ENCODE measurements at places on chromosomes 7 and 10.

- peak; percentile 47 for DNase-seq
These were observed 12.3 kb downstream of the CAV2 start for GRCh38 chr7:116511552-116512519.

DNA sequence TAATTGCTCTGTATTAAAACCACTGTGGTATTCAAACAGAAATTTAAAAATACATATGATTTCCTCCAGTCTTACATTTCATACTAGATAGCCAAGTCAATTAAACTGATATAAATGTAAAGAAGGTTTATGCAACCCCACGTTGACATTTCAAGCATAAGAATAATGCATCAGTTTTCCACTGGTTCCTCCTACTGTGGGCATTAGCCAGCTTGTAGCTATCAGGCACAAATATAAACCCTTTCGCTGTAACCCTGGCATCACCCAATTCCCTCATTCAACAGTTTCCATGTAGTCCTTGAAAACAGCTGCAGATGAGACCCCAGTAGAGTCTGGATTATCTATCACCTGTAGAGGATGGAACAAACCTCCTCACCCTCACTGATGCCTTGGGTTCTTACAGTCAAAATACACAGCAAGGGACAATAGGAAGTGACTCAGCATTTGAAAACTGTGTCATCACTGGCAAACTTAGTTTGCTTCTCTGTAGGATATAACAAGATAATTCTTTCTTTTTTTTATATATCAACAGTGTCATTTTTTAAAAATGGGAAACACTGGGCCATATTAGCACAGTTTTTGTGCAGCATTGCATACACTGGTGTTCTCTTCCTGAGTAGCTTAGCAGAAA lies 113.0 kb downstream of the PDE1C start:
- DNase-seq, result no peak

DNA sequence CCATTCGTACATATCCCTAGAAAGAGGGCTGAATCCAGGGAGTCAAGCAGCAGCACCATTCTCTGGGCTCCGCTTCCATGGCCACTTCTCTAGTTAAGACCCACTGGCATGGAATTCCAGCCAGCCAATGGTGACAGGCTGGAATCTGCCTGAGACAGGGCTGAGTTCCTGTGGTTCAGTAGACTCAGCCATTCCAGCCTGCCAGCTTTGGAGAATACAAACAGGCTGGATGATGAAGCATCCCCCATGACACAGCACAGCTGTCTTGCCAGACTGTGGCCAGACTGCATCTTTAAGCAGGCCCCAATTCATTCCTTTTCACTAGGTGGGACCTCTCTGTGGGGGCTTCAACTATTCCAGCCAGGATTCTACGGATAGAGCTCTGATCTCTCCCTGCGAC lies 329.6 kb downstream of the XPNPEP1 start:
- DNase-seq, result no peak

- DNase-seq, result no peak
These were observed 330.7 kb downstream of the ELMO1 start for GRCh38 chr7:37118004-37118403.

GRCh38 chr7:94439893-94440381 lies 45.2 kb downstream of the COL1A2 start:
- DNase-seq, result no peak

DNA sequence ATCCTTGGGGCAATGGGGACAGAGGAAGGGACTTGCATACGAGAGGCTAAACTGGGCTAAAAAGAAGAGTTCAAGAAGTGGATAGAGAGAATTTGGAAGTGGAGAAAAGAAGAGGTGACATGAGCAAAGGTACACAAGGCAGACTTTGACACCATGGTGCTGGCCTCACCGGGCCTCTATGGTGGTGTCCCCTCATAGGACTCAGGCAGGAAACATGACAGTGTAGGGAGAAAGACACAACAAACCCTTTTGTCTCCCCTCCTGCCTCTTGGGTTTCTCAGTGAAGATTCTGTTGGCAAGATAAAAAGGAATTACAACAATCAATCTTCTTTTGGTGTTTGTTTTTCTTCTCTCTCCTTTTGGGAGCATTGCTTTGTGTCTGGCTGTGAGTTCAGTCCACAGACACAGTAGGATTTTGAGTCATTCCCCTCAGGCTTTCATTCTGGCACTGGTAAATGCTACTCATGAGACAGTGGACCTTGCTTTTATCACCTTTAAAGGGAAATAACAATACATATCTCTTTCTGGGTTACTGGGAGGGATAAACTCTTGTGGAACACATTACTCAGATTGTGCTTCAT lies 827.7 kb downstream of the TNS3 start:
- DNase-seq, result no peak

DNA sequence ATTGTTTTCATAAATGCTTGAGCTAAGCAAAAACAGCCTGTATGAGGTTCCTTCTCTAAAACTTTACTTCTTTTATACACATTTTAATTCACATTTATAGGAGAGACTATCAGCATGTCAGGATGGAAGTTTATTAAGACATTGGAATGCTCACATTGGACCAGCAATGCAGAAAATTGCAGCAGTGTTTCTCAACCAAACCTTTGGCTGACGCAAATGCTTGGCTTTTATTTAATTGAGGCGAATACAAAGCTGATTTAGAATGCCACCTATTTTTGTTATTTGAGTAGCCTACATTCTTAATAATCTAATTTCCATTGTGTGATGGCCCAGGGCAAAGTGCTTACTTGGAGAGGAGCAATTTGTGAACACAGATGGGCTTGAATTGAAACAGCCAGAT lies 283.2 kb downstream of the ARL4A start:
- DNase-seq, result no peak

DNA sequence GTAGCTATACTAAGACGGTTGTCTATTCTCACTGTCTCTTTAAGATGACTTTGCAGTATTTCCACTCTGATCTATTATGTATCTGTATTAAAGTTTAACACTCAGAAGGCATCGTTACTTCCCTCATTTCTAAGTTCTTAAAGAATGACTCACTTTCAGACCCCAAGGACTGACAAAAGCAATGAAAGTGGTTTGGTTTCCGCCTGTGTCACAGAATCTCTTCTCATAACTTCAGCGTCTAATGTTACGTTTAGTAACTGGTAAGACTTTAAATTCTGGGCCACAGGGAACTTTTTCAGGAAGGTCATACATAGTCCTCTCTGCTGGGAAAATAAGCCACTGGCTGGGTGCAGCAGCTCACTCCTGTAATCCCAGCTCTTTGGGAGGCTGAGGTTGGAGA lies 892.0 kb upstream of the AUTS2 start:
- no peak for DNase-seq

GRCh38 chr7:159095979-159096411 lies 48.7 kb downstream of the VIPR2 start:
- no peak for DNase-seq

DNA sequence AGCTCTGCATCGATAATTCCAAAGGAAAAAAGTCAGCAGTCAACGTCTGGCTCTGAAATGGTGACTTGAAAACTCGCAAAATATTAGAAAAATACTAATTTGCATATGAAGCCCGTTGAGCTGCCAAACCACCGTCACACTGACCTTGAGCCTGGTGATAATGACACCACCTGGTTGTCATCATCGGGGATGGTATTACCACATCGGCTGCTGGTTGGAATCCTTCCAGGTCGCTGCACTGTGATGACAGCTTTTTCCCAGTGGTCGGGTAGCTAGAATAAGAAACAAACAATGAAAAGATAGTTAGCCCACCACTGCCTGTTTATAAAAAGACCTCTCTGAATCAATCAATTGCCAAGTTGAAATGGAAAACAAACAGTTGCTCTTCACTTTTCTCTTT lies 41.6 kb downstream of the LAMB1 start:
- no peak for DNase-seq

DNA sequence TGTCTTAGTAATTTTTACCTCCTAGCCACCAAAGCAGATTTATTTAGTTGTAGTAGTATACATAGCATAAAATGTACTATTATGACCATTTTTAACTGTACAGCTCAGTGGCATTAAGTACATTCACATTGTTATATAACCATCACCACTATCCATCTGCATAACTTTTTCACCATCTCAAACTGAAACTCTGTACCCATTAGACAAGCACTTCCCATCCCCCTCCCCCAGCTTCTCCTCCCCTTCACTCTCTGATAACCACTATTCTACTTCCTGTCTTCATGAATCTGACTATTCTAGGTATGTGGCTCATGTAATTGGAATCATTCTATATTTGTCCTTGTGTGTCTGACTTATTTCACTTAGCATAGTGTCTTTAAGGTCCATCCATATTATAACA lies 71.9 kb downstream of the MRPL32 start:
- DNase-seq, result peak; percentile 62

DNA sequence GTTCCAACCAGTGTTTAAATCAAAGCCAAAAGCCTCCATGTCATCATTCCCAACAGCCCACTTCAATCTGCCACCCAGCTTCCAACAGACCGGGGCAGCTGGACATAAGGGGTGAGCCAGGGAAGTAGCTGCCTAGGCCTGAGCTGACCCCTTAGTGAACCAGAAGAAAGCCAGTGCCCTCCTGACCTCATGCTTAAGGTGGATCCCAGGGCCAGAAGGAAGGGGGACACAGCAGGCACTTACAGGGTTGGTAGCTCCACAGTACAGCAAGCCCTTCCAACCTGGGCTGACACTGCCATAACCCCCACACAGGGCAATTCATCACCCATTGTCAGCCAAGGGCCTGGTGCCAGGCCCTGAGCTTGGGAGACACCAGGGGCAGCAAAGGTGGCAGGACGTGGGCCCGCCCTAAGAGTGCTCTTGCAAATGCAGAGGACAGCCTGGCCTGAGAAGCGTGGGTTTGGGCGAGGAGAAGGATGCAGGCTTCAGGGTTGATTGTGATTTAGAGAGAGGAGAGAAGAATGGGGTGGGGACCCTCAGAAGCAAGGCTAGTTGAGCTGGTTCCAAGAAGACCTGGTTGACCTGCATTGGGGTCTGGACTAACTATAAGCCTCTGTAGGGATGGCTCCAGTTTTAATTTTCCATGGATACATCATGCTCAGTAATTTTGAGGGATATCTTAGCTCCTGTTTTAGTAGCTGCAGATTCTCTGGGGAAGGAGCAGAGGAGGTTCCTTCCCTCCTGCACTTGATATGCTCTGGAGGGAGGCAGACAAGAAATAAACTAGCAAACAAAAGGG lies 3.1 kb upstream of the CYP26A1 start:
- no peak for DNase-seq

DNA sequence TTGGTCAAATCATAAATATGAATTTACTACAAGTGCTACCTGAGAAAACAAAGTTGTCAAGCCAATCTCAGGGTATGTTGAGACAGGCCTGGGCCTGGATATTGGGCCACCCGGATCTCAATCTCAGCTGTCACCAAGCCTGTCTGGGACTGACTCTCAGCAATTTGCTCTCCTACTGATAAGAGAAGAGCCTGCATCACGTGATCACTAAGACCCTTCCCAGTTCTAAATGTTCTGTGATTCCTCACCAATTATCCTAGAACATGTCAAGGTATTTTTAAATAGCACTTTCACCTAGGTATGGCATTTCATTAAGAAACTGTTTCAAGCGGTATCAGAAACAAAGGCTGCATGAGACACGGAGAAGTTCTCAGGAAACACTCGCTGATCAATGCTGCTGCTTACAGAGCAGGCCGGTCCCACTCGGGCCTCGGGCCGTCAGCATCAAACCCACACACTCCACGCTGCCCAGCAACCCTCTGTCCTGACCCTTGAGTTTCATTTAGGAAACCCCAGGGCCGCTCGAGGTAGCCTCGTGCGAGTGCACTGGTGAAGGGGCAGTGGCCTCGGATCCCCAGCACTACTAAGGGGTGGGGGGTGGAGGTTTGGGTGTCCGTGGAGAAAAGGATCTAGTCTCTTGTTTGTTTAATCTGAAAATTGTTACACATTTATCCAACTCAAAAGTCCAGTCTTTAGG lies 4.1 kb downstream of the KLF6 start:
- DNase-seq, result no peak

DNA sequence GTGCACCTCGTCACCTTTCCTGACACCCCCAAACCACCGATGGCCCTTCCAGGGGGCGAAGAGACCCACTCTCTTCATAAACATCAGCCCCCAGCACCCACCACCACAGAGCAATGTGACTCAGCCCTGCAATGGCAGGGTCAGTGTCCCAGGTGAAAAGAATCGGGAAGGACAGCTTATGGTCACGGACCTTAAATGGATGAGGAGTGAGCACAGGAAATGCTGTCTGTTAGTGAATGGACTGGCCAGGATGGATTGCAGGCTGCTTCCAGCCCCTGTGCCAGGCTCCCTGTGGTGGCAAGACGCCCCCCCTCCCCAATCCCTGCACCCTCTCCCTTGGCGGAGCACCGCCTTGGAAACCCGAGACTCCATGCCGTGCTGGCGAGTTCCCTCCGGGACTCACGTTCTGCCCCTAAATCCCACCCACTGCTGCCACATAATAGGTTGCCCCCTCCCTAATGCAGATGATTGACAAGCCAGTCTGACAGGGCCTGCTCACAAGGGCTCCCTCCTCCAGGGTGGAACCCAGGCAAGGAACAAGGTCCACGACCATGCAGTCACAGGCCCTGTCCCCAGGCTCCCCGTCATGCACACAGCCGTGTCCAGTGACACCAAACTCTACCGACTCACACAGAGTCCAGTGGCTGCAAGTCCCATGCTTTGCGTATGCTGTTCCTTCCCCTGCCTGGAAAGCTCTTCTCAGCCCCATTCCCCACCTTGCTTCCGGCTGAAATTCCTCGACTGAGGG lies 7.3 kb downstream of the ASB13 start:
- peak; percentile 51 for DNase-seq

DNA sequence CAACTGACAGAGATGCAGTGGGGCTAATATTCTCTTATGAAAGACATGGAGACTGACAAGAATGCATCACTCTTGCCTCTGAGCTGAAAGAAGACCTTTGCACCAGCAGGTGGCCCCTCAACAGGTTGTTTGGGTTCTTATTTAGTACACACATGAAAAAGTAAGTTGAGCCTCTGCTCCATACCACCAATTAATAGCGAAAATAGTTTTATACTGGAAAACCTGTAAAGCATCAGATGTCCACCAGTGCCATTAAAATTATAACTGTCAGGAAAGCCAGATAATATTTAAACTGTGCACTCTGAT lies 26.3 kb upstream of the FAM13C start:
- DNase-seq, result no peak

DNA sequence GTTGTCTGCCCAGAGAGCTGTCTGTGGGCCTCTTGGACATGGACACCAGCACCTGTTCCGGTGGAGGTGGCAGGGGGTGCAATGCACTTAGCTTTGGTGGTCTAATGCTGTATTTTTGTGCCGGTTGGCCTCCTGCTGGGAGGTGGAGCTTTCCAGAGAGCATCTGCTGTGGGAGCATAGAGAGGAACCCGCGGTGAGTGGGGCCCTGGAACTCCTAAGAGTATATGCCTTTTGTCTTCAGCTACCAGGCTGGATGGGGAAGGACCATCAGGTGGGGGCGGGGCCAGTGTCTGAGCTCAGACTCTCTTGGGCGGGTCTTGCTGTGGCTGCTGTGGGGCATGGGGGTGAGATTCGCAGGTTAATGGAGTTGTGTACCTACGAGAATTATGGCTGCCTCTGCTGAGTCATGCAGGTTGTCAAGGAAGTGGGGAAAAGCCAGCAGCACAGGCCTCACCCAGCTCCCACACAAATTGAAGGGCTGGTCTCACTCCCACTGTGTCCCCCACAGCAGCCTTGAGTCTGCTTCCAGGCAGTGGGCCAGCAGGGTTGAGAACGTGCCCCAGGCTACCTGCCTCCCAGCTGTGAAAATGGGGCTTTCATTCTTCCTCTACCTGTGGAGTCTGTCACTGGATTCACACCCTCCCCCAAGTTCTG lies 29.0 kb downstream of the JAKMIP3 start:
- no peak for DNase-seq

Measured in OCI-LY7 (cell line).